ENCODE measurements at places on chromosomes 13 and 19.

DNA sequence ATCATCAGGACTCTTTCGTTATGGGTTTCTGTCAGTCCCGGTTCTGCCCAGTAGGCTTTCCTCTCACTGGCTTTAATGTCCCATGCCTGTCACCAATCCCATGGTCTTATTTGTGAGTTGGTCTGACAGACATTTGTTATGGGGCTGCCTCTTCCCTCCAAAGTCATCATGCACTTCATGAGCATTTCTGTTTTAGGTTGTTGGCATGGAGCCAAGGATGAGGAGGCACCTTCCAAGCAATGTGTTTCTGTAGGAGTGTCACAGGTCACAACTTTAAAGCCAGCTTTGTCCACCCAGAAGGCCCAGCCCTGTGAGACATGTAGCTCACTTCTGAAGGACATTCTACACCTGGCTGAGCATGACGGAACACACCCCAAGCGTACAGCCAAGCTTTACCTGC lies 8.5 kb downstream of the ZNF17 start:
- no peak for ATAC-seq

DNA sequence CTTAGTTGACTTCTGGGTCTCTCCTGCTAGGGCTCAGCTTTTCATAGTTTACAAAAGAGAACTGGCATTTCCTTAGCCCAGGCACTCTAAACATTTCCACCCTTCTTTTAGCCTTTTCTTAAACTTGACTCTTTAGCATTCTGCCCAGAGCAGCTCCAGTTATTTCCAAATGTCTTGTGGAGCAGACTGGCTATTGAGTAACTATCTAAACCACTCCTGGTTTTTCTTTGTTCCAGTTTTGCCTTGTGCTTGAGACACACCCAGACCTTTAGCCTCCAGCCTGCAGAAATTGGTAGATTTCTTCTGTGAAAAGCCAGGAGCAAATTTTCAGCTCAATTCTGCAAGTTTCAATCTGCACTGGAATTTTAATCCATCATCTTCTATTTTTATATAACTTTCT lies 1813.1 kb downstream of the OLFM4 start:
- no peak for ATAC-seq

DNA sequence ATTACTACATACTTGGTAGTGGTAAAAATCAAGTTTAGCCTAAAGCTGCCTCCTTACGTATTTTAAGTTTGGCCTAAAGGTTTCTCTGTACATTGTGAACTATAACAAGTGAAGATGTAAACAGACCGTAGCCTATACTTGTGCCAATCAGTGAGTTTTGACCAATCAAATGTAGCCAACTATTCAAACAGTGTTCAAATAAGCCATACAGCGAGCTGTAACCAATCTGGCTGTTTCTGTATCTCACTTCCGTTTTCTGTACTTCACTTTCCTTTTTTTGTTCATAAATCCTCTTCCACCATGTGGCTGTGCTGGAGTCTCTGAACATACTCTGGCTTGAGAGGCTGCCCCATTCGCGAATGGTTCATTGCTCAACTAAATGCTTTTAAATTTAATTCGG lies 2504.6 kb downstream of the PCDH9 start:
- ATAC-seq = no peak

DNA sequence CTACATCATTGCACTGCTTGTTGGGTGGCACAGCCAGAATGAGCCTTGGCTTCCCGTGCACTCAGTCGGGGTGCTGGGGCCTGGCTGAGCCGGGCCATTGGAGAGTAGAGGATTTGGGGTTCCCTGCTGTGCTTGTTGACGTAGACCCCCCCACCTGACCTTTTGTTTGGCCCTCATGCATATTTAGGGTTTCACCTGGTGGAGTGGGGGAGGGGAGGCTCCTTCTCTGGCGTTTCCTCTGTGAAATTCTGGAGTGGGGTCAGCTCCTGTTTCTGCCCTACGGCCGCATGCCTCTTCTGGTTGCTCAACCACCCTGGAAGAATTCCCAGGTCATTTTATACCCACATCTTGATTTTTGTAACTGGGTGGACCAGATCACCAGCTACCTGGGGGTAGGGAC lies 82.8 kb downstream of the SIPA1L3 start:
- ATAC-seq = no peak

DNA sequence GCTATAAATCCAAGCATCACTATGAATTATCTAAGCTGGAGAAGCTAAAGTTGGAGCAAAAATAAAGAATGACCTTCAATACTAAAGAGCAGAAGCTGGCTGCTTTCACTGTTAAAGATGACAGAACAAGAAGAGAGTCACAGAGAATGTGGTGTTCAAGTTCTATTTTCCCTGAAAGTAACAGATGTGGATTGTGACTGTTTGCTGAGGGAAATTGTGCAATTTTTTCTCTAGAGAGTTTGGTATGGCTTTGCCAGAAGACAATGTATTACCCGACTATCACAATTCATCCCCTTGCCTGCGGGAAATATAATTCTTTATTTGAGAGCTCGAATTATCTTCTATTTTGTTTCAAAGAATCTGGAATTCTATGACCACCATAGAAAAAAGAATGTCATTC lies 83.1 kb downstream of the TNFSF13B start:
- no peak for ATAC-seq

All from activated T-helper 17 cell treated with anti-CD3 and anti-CD28 coated beads, Interleukin-2, amount 50 U/mL, for 72 hours (primary cell).